GM13977 (cell line): ENCODE measurements at places on chromosomes 11 and 22.

DNA sequence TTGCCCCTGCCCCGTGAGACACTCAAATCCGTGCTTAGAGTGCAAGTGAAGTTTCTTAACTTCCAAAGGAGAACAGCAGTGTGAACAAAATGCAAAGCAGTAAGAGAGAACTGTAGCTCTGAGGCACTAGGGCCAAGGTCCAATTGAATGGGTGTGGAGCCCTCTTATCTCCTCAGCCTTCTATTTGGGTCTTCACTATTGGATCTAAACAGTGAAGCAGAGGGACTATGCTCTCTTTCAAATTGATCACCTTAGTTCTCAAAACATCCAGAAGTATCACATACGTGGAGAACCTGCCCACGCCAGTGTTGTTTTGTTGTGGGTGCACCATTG lies 49.6 kb downstream of the C22orf31 start:
- no peak for DNase-seq

GRCh38 chr11:30120045-30120589 lies 103.3 kb upstream of the KCNA4 start:
- DNase-seq = no peak

- no peak for DNase-seq
These were observed 76.8 kb downstream of the KCNC1 start for GRCh38 chr11:17811352-17811751.

GRCh38 chr11:46363031-46363407 lies 15.8 kb downstream of the DGKZ start:
- no peak for DNase-seq

- DNase-seq = no peak
These were observed 123.5 kb upstream of the PARVA start for GRCh38 chr11:12253843-12254281.

DNA sequence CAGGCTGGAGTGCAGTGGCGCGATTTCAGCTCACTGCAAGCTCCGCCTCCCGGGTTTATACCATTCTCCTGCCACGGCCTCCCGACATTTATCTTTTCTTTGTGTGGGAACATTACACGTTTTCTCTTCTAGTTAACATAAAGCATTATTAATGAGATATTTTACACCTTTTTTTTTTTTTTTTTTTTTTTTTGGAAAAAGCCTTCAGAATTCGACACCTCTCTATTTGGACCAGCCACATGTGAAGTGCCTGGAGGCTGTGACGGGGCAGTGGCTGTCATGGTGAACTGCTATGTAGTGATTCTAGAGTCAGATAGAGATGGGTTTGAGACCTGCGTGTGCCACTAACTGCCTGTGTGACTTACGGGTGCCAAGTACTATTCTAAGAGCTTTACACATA lies 64.3 kb downstream of the SMIM38 start:
- DNase-seq = no peak

DNA sequence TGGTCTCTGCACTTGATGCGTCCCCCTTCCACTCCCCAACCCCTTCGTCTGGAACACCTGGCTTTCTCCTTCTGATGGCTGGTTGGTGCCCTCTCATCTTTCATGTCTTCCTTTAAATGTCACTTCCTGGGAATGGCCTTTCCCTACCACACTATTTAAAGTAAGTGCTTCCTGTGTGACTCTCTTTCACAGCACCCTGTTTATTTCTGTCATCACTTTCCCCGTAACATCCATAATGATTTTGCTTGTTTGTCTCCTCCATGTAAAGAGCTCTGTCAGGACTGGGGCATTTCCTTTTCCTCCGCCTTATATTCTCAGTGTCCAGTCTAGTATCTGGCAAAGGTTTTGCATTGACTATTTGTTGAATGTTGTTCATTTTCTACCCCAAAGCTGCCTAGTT lies 143.0 kb downstream of the DBX1 start:
- no peak for DNase-seq

DNA sequence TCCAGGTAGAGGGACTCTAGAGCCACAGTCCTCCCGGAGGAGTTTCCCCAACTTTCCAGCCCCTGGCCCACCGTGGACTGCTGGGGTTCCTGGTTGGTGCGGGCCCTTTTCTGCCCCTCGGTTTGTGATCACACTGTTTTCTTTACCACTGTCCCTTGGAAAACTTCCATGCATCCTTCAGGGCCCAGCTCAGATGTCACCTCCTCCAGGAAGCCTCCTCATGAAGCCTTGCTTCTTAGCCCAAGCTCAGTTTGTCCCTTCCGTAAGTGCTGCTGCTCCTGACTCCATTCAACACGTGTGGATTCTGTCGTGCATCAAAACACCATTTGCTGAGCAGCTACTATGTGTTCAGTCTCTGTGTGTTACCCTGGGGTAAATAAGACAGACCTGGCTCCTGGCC lies 15.9 kb upstream of the TPCN2 start:
- DNase-seq = no peak

GRCh38 chr11:46696212-46696558 lies 4.2 kb downstream of the ARHGAP1 start:
- DNase-seq = no peak

DNA sequence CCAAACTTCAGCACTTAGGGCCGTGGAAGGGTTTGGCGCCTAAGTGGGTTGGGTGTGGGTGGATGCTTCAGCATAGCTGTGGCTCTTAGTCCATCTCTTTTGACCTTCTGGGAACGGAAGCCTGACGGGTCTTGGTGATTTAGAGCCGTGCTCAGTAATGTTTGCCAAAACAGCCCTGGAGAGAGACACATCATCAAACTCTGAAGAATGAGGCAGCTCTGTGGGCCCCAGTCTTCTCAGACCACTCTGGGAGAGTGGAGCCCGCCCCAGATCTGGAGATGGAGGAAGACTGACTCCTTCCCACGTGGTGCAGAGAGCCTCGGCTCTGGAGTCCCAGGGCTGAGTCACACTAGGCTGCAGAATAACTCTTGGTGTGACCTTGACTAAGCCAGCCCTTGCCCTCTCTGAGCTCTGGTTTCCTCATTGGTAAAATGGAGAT lies 168.9 kb downstream of the C11orf91 start:
- no peak for DNase-seq

- DNase-seq = no peak
These were observed 50.3 kb downstream of the TEAD1 start for GRCh38 chr11:12724301-12725054.

- no peak for DNase-seq
These were observed 13.5 kb upstream of the PTS start for GRCh38 chr11:112212710-112213109.

DNA sequence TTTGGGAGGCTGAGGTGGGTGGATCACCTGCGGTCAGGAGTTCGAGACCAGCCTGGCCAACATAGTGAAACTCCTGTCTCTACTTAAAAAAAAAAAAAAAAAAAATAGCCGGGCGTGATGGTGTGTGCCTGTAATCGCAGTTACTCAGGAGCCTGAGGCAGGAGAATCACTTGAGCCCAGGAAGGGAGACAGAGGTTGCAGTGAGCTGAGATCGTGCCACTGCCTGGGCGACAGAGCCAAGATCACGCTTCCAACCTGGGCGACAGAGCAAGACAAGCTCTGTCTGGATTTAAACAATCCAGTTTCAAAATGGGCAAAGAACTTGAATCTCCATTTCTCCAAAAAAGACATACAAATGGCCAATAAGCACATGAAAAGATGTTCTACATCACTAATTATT lies 12.5 kb downstream of the LMO2 start:
- DNase-seq = no peak

- no peak for DNase-seq
These were observed 106.0 kb upstream of the TIMP3 start for GRCh38 chr22:32695451-32695891.

- peak; percentile 9 for DNase-seq
These were observed 9.9 kb upstream of the OR8D2 start for GRCh38 chr11:124329787-124330478.

GRCh38 chr22:25629613-25630012 lies 65.1 kb downstream of the GRK3 start:
- no peak for DNase-seq

DNA sequence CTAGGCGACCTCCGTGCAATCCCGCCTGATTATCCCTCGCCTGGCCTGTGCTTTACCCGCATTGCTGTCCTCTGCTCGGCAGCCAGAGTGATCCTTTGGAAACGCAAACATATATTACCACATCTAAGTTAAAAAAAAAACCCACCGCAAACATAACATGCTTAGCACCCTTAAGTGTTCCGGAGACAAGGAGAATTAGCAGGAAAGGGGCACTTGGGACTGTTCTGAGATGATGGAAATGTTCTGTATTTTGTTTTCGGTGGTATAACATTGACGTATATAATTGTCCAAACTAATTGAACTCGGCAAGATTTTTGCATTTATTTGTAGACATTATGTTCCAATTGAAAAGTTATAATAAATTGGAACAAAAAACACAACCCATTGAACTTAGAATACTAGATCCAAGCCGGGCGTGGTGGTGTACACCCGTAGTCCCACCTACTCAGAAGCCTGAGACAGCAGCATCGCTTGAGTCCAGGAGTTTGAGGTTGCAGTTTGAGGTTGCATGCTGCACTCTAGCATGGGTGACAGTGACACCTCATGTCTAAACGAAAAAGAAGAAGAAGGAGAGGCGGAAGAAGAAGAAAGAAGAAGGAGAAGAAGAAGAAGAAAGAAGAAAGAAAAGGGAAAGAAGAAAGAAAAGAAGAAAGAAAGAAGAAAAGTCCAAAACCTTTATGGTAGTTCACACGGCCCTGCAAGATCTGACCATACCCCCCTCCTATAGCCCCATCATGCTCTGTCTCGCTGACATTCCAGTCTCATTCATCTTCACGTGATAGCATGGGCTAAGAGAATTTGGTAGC lies 604 bp upstream of the POLR3H start:
- no peak for DNase-seq

DNA sequence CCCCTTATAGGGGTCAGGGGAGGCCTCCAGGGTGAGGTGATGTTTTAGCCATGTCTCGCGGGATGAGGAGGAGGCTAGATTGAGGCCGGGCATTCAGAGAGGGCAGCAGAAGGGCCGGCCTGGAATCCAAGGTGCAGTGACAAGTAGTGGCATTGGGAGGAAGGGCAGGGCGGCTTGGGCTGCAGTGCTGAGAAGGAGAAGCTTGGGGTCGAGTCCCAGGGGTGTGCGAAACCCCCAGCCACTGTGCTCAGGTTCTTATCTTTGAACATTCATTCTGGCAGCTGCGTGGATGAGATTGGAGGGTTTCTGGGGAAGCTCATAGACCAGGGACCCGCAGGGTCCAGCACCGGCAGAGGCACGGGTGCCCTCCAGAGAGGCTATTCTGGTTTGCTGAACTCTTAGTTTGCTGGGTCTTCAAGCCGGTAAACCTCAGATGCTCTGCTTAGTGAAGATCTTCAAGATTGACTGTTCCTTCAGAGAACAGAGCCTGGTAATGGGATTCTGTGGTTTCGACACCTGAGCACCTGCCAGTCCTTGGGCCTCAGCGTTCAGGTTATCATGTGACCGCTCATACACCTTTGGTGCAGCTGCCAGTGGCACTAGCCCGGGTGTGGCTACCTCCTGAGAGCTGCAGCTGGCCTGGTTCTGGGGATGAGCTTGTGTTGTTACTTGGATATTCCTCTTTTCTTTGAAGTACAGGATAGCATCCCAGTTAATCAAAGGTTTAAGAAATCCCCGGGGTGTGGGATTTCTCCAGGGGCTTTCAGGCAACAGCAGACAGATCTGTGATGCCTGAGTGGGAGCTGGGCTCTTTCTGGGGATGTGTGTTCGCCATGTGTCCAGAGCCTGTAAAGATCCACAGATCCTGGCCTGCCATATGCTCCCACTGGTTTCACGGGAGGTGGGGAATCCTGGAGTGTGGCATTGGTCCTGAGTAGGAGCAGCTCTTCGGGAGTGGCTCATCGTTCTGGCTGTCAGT lies 152.8 kb downstream of the TBC1D22A start:
- DNase-seq = no peak

- DNase-seq = no peak
These were observed 72.4 kb upstream of the VSTM5 start for GRCh38 chr11:93922830-93923229.

GRCh38 chr11:89537936-89538335 lies 46.8 kb upstream of the NOX4 start:
- DNase-seq = no peak

- no peak for DNase-seq
These were observed 5.9 kb downstream of the LRRC32 start for GRCh38 chr11:76664578-76665061.

DNA sequence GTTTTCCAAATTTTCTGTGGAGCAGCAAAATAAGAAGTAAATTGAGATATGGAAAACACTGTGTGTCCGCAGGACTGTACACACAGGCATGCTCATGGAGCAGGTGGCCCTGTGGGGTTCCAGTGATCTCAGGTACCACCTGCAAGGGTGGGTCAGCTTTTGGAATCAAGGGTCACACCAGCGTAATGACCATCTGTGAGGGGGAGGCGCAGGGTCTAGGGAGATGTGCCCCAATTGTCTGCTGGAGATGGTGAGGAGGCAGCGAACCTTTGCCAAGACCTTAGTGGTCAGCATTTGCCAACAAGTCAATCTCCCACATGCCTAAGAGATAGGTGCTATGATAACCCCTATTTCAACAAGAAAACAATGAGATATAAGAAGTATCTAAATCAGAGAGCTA lies 49.4 kb downstream of the SHANK2 start:
- DNase-seq = no peak

DNA sequence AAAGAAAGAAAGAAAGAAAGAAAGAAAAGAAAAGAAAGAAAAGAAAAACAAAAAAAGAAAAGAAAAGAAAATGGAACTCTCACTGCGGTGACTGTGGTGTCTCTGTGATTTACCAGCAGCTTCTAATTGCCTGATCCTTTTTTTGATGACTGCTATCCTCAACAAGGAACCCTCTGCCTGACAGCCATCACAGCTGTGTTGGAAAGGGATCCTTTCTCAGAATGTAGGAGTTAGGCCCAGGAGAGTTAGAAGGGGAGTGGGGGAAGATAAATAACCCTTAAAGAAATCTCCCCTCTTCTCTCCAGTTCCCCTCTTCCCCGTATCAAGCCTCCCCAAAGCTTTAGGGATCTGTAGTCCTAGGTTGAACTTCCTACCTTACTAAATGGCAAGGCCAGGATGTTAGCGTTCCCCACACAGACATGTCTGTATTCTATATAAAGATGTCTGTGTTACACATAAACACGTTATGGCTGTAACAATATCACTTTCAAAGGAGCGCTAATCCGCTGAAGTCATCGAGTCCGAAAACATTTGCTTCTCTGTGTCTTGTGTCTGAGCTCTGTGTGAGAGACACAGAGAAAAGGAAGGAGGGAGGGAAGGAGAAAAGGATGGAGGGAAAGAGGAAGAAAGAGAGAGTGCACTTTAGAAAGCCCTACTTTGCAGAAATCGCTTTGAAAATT lies 26.8 kb upstream of the WT1 start:
- DNase-seq = no peak

GRCh38 chr11:117929142-117929915 lies at the start of gene TMPRSS13:
TMPRSS13 (minus strand) TSS chr11:117929402; CDS start chr11:117929307, 95 bp downstream.
- DNase-seq = no peak
